ENCODE measurements at places on chromosomes 4 and X.

DNA sequence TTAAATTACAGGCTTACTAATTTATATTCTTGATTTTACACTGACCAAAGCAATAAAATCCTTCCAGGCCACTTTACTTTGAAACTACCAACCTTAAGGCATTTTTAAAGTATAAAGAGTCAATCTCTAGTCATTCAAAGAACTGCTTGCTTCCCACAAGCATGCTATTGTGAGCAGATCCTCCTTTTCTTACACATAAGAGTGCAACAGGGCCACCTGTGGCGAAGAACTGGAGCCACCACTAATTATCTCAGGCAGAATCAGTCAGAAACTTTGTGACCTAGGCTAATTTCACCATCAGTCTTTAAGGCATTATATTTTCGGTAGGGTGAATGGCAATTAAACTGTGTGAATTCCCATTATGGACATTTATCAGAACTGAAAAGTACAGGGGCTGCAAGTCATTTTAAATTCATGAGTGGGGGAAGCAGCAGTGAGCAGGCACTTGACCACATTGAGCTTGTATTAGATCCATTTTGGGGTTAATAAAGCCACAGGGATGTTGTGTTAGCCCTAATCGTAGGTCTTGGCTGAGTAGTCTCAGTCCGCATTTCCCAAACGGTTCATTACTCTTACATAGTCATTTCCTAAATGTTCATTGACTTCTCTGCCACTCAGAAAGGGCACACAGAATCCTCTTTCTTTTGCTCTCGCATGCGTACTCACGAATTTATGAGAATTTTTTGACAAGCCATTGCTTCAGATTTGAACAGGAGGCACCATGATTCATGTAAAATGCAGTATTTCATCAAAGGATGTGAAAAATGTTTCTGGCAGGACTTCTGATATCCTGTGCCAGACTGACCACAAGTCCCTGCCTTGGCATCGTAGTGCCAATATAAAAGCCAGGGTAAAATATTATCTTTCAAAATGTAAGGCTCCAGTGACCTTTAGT is 39.8 kb downstream of the NPY2R start:
- no peak for DNase-seq

DNA sequence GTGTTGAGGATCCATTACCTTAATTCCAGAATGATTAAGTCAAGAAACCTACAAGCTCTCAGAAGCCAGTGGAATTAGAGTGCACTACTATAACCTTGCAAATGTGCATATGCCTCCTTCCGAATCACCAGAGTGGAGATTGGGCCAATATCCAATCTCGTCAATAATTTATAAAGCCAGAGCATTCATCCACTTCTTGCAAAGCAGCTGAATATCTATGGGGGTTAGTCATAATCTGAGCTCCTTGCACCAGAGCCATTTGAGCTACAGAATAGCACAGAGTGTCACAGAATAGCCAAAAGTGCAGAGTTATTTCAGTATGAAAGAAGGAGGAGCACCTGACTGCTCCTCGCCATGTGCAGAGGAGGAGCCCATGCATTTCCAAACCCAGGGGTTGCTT is 69.2 kb upstream of the MTM1 start:
- DNase-seq, result no peak

DNA sequence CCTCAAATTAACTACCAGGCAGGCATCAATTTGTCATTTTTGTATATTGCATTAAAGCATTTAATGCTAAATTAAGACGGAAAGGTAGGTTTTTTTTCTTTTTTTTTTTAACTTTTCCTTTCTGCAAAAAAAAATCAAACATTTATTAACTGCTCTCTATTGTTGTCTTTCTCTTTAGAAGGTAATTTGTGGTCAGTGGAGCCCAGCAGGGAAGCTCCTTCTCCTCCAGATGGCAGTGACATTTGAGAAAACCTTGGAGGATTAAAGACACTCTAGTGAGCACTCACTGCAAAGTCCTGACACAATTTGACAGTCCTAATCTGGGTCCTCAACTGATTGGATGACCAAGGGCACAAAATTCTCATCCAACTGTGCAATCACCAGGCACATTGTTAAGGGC is 102.4 kb downstream of the SLIT2 start:
- DNase-seq, result no peak

GRCh38 chr4:104470770-104471169 is 23.9 kb downstream of the CXXC4 start:
- no peak for DNase-seq

DNA sequence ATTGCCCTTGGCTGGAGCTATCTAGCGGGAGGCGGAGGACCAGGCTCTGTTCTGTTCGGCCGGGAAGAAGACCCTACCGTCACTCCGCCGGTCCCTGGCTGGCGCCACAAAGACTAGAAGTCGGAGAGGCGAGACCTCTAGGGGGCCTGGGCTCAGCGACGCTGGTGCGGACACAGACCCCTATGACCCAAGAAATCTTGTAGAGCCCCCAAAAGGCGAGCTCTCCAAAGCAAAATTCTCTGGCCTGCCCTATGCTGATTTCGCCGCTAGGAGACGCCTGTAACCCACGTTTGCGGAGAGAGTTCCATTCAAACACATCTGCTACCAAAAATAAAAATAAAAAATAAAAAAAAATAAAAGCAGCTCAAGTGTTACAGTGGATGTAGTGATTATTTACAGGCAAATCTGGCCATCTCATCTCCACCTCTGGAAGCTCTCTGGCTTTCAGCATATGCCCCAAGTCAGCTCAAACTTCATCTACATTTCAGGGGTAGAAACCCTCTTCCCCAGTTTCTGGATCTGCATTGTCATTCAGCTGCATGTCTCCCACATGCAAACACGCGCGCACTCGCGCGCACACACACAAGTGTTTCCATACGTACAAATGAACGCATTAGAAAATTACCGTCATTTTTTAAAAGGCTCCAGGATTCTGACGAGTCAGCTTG is 2.4 kb upstream of the PCDH10 start:
- no peak for DNase-seq

DNA sequence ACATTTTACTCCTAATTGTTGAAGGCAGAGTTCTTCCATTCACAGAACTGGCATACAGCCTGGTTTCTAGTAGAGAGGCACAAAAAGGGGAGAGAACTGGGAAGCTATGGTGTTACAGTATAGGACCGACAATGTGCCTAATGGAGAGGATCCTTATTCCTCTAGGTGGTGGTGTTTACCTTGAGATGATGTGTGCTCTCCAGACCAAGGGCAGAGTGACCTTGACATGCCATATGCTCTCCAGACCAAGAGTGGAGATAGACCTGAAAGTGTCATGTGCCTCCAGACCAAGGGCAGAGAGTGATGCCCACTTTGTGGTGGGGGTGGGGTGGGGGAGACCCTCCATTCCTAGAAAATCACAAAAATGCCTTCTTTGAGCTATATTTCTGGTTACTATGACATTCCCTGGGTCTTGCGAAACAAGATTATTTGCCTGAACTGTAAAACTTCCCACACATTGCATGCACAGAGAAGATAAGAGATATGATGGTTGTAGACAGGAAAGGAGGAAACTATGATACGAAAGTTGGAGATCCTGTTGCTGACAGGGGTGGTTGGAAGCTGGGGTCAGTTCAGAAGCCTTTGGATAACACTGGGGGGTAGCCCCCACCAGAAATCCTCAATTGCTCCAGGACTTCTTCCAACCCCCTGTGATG is 119.7 kb downstream of the TEX13C start:
- no peak for DNase-seq

DNA sequence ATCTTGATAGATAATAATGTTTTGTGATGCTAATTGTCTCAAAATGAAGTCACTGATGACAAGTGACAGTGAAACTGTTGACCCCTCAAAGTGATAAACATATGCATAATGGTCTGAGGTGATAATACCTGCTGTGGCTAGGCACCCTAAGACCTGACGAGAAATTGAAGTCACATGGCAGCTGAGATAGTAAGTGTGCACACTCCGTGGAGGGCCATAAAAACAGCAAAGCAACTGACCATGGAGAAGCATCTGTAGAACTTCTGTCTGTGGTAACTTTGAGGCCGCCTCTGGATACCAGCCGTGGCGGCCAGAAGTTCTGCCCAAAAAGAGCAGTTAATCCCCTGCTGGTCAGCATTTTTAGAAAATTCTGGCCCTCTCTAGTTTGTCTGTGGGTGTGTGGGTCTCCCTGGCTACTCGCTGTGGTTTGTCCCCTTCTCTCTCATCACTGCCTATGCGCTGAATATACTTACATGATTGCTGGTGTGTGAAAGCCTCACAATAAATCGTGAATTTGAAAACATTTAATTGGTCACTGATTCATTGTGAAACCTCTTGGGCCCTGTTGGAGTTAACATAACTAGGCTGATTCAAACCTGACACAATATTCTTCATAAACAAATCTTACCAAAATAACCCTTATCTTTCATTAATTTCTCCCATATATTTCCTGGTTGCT is 50.6 kb downstream of the CCDC149 start:
- DNase-seq, result no peak

DNA sequence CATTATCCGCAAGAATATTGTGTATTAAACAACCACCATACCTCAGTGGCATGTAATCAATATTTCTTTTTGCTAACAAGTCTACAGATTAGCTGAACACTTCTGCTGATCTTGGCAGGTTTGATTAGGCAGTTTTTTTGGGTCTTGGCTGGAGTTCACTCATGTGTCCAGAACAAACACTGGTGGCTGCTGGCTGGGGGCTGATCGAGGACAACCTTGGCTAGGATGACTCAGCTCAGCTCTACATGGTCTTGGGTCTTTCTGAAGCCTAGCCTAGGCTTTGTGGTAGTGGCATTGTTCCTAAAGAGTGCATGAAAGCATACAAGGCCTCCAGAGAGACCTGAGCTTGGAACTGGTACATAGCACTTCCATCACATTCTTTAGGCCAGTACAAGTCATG is 41.1 kb downstream of the PPEF1 start:
- DNase-seq, result no peak

DNA sequence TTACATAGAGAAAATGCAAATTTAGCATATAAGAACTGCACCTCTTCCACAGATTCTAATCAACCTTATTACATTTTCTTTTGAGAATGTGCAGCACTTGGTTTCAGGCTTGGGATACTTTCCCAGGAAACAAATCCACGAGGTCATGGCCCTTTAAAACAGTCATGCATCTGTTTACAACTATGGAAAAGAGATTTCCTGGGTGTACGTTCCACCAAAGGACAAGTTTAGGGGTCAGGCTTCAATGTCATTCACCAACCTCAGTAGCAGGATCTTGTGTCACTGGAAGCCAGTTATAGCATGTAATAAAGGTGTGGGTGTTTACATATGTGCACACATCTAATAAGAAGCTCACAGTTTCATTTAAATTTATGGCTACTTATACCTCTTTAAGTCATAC is 30.7 kb downstream of the EREG start:
- DNase-seq, result no peak

DNA sequence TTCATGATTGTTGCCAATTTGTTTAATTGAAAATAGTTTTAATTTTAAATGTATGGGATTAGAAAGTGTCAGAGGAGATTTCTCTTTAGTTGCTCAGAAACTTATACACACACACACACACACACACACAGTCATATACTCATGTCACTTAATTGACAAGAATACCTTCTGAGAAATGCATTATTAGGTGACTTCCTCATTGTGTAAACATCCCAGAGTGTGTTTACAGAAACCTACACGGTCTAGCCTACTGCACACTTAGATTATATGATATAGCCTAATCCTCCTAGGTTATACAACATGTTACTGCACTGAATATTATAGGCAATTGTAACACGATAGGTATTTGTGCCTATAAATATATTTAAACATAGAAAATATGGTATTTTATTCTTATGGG is 1327.4 kb downstream of the FSTL5 start:
- DNase-seq, result no peak

DNA sequence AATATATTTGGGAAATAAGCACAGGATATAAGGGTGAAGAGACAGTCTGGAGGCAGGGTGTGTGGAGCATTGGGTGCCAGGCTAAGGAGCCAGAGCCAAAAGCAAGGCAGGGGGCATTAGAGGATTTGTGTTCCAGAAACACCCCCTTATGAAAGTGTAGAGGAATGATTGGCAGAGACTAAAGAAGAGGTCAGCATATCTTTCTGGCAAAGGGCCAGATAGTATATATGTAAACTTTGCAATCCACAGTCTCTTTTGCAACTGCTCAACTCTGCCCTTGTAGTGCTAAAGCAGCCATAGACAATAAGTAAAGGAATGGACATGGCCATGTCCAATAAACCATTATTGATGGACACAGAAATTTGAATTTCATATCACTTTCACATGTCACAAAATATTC is 3.6 kb upstream of the SLC9A6 start:
- no peak for DNase-seq

DNA sequence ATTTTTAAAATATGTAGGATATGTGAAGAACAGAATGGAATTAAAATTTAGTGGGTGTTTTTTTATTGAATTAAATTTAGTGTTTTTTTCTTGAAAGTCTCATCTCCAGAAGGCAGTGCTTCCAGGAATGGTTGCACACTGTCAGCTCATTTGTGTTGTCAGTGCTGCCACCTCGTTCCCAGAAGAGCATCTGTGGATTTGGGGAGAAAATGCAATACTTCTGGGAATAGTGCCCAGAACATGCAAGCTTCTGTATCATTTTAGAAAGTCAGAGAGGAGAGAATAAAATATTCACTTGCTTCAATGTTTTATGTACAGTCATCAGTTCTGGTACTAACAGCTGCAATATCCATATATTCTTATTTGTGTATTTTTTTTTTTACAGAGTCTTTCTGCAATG is 608.8 kb downstream of the PCDH7 start:
- no peak for DNase-seq

- no peak for DNase-seq
Observed at GRCh38 chr4:141180991-141181761, 39.5 kb upstream of the ZNF330 start.

DNA sequence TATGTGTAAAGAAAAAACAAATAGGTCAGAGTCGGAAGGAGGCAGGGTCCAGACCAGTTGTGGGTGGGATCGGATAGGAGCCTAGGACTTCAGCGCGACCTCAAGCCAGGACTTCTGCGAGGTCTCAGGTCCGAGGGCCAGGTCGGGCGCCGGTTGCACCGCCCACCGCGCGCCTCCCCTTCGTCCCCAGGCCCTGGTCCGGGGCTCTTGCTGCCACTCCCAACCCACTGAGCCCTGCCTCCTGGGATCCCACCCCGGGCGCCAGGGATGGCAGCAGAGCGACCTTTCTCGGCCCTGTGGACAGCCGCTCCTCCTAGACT is 12.3 kb downstream of the PITX2 start:
- DNase-seq, result no peak

Measured in activated CD4-positive, CD25-positive, alpha-beta regulatory T cell treated with anti-CD3 and anti-CD28 coated beads, Interleukin-2, amount 50 U/mL, for 16 hours (primary cell).